ENCODE measurements at places on chromosomes 6 and 20. TPM values are rescaled to one million over a fixed set of nuclear protein-coding genes. Genes with fewer than 3 reads are reported as not detected.

DNA sequence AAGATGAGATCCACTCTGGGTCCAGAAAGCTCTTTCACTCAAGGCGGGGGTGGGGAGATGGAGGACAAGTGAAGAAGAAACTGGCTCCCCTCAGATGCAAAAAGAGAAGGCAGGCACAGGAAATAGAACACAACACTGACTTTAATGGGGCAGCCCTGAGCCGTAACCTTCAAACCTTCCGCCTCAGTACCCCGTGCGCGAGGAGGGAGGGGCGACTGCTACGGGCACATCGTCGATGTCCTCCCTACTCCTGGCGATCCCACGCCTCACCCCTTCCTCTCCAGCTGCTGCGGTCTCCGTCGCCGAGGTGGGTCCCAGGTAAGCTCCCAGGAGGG is 3.9 kb downstream of the SPEF1 start:
- H3K4me3 ChIP-seq = peak overlapping the region; percentile 8
- H3K27me3 ChIP-seq = no peaks in the 10 kb centered on the region
- no peaks in the 10 kb centered on the region for H3K36me3 ChIP-seq
- peaks cover 31% of the 10 kb centered on the region for H3K4me1 ChIP-seq
- DNase-seq = no peak

DNA sequence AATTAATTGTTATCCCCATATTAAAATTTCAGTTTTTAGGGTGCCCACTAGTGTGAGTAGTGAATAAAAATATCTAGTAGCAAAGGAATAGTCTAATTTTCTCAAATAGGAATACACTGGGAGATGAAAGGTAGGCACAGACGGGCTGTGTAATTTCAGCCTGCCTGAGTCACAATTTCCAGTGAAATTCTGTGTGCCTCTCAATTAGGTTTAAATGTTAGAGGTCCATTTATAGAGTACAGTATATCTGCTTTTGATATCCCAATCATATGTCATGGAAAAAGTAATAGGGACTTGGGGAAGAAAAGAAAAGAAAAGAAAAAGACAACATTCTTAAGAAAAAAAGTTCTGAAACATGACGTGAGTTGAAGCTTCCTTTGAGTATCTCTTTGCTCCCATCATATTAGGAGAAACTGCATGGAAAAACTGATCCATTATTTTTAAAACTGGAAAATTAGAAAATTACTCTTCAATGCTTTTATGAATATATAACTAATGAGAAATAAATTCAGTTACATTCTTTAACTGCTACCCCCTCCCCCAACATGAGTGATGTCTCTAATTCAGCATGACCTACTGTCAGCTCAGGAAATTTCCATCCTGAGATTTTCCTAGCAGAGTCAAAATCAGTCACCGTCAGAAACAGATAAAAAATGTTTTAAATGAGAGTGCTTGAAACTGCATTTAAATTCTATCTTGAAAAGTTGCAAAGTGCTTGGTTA is 473.8 kb upstream of the HSF2 start:
- H3K36me3 ChIP-seq = no peaks in the 10 kb centered on the region
- DNase-seq = no peak
- no peak overlapping the region for H3K27ac ChIP-seq

The CALHM6 gene
- total RNA-seq = 2.3 TPM

- peak; percentile 22 for DNase-seq
- peaks cover 28% of the 10 kb centered on the region for H3K4me1 ChIP-seq
- H3K4me3 ChIP-seq = peak overlapping the region; percentile 86
- H3K36me3 ChIP-seq = no peaks in the 10 kb centered on the region
These were observed 1.3 kb downstream of the OVOL2 start for GRCh38 chr20:18056174-18057100.

- no peak overlapping the region for H3K27ac ChIP-seq
- no peaks in the 10 kb centered on the region for H3K27me3 ChIP-seq
- H3K36me3 ChIP-seq = no peaks in the 10 kb centered on the region
- no peaks in the 10 kb centered on the region for H3K4me1 ChIP-seq
- DNase-seq = no peak
These were observed 26.8 kb downstream of the TRMT6 start for GRCh38 chr20:5923493-5923892.

GRCh38 chr6:10144772-10145171 is 270.1 kb downstream of the TFAP2A start:
- H3K36me3 ChIP-seq = no peaks in the 10 kb centered on the region
- H3K4me3 ChIP-seq = no peak overlapping the region
- DNase-seq = no peak
- H3K4me1 ChIP-seq = no peaks in the 10 kb centered on the region
- no peak overlapping the region for H3K27ac ChIP-seq

DNA sequence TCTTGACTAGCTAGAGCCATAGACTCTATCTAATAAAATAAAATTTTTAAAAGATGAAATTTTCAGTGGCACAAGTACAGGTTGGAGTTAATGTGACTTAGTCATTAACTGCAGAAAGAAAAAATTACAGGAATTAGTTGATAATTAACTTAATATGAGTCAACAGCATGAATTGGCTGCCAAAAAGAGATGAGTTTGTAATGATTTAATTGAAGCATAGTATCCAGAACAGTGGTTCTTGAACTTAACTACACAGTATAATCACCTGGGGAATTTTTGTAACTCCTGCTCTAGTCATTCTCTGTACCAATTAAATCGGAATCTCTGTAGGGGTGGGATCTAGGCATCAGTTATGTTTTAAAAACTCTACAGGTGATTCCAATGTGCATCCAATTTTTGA is 46.3 kb upstream of the HMGN3 start:
- H3K27me3 ChIP-seq = no peaks in the 10 kb centered on the region
- no peak for DNase-seq
- H3K27ac ChIP-seq = no peak overlapping the region
- H3K4me3 ChIP-seq = no peak overlapping the region

The SALL4 gene
- total RNA-seq = 1.6 TPM

DNA sequence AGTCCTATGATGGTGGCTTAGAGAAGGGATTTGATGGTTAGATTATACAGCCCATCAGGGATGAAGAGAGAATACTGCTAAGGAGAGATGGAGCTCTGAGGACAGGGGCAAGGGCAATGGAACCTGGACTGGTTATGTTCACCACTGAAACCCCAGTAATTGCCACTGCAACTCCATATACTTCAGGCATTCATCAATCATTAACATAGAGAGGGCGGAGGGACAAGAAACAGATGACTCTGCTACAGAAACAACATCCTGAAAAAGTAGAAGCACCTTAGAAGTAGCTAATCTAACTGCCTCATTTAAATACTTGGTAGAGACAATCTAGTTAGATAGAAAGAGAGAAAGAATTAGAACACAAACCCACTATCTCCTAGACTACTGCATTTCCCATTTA is 89.8 kb downstream of the MDN1 start:
- no peak overlapping the region for H3K27ac ChIP-seq
- no peak for DNase-seq
- H3K27me3 ChIP-seq = no peaks in the 10 kb centered on the region
- H3K36me3 ChIP-seq = peaks cover 6% of the 10 kb centered on the region

- H3K36me3 ChIP-seq = no peaks in the 10 kb centered on the region
- H3K27me3 ChIP-seq = no peaks in the 10 kb centered on the region
- no peak overlapping the region for H3K27ac ChIP-seq
- no peaks in the 10 kb centered on the region for H3K4me1 ChIP-seq
- DNase-seq = no peak
- H3K4me3 ChIP-seq = no peak overlapping the region
These were observed 238.5 kb upstream of the SASH1 start for GRCh38 chr6:148104131-148104530.

Data from body of pancreas (tissue), 4 donors.